ENCODE measurements at places on chromosomes 13 and 19. TPM values are rescaled to one million over a fixed set of nuclear protein-coding genes. Genes with fewer than 3 reads are reported as not detected.

DNA sequence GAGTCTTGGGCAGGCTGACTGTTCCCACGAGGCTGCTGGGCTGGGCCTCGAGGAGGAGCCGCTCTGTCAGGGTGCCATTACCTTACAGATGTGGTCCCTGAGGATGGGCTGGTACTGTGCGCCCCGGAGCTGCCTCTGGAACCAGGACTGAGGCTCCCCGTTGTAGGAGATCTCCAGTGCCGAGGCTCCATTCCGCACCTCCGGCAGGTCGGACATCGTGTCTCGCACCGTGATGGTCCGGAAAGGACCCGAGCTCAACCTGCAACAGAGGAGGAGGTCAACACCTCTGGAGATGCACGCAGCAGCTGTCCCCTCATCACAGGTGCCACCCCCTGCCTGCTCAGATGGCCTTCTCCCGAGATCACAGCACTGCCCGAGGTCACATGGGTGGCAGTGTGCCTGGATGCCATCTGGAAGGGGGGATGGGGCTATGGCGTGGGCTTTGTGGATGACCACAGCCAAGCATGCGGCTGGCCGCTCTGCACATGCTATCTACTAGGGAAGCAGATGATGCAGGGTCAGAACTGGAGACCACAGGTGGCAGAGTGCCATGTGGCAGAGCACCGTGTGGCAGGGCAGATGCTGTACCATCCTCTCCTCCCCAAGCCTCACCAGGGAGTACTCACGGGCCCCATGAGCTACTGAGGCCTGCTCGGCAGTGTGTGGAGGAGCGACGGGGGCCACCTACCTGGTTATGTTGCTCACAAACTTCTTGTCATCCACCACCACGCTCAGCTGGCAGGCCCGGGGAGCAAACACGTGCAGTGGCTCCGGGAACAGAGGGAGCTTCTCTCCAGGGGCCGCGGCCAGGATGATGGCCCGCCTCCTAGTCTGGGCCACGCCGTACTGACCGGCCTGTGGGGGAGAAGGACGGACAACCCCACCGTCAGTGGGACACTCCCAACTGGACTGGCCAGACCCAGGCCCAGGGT, 18.3 kb upstream of the EIF3G start:
- DNase-seq = no peak

DNA sequence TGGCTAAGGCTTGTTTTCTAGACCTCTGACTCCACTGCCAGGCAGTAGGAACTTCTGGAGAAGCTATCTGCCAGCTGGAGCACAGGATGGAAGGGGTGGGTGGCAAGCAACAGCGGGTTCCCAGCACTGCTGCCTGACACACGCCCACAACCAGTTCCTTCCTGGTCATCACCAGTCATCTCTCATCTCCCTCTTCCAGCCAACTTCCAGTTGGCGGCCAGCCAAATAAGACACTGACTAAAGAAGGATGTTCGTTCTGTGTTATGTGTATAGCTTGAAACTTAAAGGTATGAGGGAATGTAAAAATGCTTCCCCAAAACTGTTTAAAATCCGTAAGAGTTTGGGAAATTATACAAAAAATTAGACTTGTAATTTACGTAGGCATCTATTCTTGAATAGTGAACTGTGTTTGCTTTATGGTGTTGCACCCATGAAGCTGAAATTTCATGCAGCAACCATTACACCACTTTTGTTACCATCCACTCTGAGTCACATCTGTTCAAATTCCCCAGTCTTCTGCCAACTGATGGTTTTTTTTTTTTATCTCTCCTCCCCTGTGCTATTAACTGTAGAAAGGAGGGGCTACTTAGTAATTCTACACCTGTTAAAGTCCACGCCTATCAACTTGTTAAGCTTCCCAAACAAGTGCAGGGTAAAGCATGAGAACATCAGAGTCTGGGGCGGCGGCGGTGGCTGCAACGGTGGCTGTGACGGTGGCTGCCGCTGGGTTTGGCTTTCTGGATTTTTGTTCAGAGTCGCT, 86.2 kb upstream of the FRY start:
- DNase-seq = no peak

- no peak for DNase-seq
These were observed 243.6 kb downstream of the DLEU7 start for GRCh38 chr13:50599927-50600326.

GRCh38 chr19:34671972-34672371, 5.0 kb downstream of the SCGB2B2 start:
- no peak for DNase-seq

- no peak for DNase-seq
These were observed 111.3 kb downstream of the RAB20 start for GRCh38 chr13:110450016-110450900.

DNA sequence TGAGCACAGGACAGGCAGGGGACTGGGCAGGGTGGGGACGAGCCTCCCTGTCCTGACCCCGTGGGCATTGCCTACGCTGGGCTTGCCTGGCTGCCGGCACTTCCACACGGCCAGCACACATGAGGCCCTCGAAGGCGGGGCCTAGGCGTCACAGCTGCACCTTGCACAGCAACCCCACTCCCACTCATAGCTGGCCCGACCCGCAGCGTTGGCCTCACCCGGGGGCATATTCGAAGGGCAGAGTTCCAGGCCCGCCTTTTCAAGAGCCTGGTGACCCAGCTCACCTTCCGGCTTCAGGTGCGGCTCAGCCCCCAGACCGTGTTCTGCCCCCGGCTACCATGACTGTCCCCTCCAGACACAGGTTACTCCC, 16.9 kb upstream of the PROZ start:
- no peak for DNase-seq

DNA sequence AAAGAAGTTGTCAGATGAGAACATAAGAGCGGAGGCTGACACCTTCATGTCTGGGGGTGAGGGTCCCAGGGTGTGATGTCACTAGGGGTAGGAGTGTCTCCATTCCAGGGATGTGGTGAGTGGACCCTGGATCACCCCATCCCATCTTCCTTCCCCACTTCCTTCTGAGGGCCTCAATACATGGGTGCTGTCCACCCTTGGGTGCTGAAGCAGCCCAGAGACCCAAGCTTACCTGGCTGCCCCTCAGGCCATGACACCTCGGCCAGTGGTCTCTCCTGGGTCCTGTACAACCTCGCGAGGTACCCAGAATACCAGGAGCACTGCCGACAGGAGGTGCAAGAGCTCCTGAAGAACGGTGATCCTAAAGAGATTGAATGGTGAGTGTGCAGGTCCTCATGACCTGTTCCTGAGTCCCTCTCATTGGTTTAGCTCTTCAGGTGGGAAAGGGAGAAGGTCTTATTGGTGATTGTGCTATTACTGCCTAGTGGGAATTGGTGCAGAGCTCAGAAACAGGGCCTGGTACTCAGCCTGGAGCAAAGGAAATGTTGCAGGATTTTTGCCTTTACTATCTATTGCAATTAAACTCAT, 37.7 kb upstream of the CYP4F8 start:
- DNase-seq = no peak

DNA sequence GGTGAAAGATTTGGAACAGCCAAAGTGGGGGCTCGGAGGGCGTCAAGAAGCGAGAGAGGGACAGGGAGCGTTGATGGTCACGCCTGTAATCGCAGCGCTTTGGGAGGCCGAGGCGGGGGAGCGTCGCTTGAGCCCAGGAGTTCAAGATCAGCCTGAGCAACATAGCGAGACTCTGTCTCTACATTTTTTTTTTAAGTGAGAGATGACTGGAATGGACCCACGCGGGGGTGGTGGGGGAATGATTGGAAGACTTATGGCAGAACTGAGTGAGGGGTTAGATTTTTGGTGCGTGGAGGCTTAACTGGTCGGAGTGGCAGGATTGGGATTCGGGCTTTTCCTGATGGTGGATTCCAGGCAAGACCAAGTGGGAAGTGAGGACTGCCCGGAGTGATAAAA, 725 bp downstream of the PSMD8 start:
- DNase-seq = no peak

DNA sequence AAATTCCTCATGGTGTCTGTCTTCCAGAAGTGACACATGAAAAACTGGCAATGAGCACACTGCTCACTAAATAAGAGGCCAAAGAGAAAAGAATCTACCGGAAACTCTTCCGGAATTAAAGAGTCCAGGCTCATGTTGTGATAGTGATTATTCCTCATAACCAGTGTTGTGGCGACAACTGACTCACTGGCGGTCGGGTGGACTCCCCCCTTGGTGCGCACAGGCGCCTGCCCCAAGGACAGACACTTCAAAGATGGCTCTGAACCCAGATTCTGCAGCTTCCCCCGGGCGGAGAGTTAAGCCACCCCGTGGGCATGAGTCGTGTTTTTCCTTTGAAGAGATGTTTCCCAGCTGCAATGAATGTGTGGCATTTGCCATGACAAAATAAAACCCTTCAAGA, 10.3 kb downstream of the IL17D start:
- DNase-seq = no peak

- no peak for DNase-seq
These were observed 21.7 kb downstream of the SIPA1L3 start for GRCh38 chr19:37928527-37929286.

CAMSAP3 gene
- total RNA-seq = 0.50 TPM

- DNase-seq = no peak
These were observed 25.7 kb downstream of the NOVA2 start for GRCh38 chr19:45947926-45948325.

SDHAF1 gene
- 22.2 TPM for total RNA-seq

ZNF98 gene
- not detected for total RNA-seq

- DNase-seq = no peak
These were observed 42.8 kb downstream of the ADGRE1 start for GRCh38 chr19:6930190-6930589.

- DNase-seq = no peak
These were observed 532.7 kb upstream of the SPRY2 start for GRCh38 chr13:80873589-80873988.

MAST1 gene
- 2.6 TPM for total RNA-seq

- no peak for DNase-seq
These were observed 160.4 kb upstream of the GPC6 start for GRCh38 chr13:93066187-93066586.

DNA sequence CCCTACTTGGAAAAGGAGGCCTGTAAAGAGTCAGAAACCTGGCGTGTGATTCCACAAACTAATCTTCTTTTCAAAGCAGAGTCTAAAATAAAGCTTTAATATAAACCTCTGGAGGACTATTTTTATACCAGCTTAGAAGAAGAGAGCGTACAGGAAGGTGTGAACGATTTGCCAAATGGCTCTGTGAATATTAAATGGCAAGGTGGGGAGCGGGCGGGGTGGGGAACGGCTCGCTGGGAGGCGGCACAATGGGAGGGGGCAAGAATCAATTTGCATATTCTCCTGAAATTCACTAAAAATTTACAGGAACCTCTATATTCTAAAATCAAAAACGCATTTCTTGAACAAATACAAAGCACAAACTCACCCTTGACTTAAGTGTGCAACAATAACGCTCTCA, 982 bp downstream of the ZNF780B start:
- no peak for DNase-seq

SSC5D gene
- total RNA-seq = 0.86 TPM

DNA sequence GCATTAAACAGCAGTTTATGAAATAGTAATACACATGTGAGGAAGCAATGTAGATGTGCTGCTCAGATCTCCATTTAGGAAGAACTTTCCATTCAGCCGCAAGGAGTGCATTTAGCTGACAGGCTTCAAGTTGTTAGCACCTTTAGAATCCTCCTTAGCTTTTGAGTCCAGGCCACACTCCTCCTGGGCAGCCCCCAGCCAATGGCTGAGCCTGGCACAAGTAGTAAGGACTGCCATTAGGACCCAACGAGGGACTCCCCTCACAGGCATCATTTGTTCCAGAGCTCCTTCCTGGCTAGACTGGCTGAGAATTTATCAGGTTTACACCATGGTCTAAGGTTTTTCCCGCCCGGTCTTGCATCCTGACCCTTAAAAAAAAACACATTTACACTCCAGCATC, 201.4 kb downstream of the DIAPH3 start:
- DNase-seq = no peak

BIVM gene
- total RNA-seq = 19.8 TPM

PLVAP gene
- not detected for total RNA-seq
